GM23248 (cell line): ENCODE measurements at places on chromosomes 2 and 18. TPM values are rescaled to one million over a fixed set of nuclear protein-coding genes. Genes with fewer than 3 reads are reported as not detected.

FARSB gene
- 40.3 and 42.5 TPM in 2 replicates for polyA plus RNA-seq

RESP18 gene
- not detected in 2 replicates for polyA plus RNA-seq

AGXT gene
- not detected in 2 replicates for polyA plus RNA-seq

REG1A gene
- polyA plus RNA-seq = not detected in 2 replicates

COL6A3 gene
- polyA plus RNA-seq = 344 and 350 TPM in 2 replicates

KCNE4 gene
- polyA plus RNA-seq = 3.1 and 3.3 TPM in 2 replicates

AGAP1 gene
- 2.2 and 3.0 TPM in 2 replicates for polyA plus RNA-seq

SRD5A2 gene
- polyA plus RNA-seq = not detected in 2 replicates

CPLX4 gene
- polyA plus RNA-seq = not detected in 2 replicates

DNAJC5G gene
- polyA plus RNA-seq = not detected in 2 replicates

DNA sequence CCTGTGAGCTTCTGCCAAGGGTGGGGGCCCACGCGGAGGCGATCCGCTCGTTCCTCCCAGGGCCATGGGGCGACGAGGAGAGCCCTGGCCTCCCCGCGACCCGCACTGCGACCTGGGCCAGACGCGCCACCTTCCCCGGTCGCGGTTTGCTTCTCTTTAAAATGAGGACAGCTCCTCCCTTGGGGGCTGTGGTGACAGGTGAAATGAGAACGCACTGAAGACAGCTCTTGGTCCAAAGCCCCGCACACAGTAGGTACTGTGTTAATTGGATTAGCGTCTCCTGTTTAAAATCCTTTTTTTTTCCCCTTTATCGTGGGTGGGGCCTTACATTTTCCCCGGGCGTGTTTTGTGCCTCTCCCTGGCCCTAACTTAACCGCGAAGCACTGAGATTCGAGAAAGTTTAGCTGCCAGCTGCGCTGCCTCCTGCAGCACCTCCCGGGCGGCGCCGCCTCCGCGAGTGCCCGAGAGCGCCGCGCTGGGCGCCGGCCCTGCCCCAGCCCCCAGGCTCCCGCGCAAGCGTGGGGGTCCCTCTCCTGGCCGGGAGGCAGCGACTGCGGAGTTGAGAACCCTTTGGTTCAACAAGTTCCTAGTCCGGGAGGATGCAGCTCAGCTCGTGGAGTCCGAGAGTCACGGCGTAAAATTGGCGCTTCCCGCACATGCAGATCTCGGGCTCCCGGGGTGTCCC lies 1.1 kb downstream of the HPCAL1 start:
- peak; percentile 78 for DNase-seq

DNA sequence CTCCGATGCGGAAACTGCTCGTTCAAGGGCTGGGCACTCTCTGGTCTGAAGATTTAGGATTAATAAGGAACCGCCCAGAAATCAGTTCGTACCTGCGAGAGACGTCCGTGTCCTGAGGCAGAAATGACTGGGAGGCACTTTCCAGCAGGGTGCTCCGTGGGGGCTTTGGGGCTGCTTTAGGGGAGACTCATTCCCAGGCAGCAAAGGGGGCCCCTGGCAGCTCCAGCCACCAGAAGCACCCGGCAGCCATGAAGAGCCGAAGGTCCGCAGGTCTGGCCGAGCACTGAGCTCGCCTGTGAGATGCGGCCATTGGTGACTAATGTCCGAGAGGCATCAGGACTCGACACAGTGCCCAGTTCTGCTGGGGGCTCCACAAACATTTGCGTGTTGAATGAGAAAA lies 20.9 kb downstream of the KCNG2 start:
- DNase-seq = no peak

GRCh38 chr2:160010361-160011145 lies 51.9 kb downstream of the PLA2R1 start:
- peak; percentile 35 for DNase-seq

- no peak for DNase-seq
These were observed 193.3 kb downstream of the RNF152 start for GRCh38 chr18:61699397-61700110.

DNA sequence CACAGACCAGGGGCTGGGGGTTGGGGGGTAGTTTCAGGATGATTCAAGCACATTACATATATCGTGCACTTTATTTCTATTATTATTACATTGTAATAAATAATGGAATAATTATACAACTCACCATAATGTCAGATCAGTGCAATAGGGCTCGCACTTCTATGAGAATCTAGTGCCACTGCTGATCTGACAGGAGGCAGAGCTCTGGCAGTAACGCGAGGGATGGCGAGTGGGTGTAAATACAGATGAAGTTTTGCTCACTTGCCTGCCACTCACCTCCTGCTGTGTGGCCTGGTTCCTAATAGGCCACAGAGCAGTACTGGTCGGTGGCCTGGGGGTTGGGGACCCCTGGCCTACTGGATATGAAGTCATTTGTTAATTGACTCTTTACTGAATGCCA lies 190.5 kb downstream of the CLIP4 start:
- DNase-seq = no peak

DNA sequence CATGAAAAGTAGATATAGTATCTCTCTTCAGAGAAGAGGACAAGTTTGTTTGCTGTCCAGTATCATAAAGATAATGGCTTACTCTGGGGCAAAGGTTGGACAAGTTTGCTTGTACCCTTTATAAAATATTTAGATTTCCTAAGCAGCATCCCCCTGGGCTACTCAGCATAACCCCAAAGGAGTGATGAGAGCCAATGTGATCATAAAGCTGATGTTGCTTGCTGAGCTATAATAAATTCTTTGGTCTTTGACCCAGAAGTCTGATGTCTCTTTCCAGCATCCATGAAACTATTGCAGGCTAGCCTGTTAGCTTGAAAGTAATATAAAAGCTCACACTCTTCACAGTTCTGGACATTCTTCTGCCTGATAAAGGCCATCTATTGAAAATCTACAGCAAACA lies 138.3 kb upstream of the STON1 start:
- DNase-seq = no peak

- no peak for DNase-seq
These were observed 206.8 kb downstream of the OTX1 start for GRCh38 chr2:63257473-63257872.

DNA sequence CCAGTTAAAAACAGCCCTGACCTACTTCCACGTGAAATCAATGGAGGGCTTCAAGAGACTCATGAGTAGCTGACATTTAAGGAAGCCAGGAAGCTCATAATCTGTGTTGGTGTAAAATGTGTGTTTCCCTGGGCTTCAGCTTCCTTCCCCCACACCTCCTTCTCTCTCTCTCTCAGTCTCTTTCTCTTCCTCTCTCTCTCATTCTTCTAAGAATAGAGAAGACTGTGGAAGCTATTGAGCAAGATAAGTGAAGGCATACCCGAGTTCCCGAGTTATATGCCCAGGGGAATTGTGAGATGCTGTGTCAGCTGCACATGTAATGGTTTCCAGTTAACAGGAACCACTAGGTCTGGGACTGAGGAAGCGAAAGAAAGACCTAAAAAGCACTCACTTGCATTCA lies 199.4 kb downstream of the NYAP2 start:
- peak; percentile 27 for DNase-seq

DNA sequence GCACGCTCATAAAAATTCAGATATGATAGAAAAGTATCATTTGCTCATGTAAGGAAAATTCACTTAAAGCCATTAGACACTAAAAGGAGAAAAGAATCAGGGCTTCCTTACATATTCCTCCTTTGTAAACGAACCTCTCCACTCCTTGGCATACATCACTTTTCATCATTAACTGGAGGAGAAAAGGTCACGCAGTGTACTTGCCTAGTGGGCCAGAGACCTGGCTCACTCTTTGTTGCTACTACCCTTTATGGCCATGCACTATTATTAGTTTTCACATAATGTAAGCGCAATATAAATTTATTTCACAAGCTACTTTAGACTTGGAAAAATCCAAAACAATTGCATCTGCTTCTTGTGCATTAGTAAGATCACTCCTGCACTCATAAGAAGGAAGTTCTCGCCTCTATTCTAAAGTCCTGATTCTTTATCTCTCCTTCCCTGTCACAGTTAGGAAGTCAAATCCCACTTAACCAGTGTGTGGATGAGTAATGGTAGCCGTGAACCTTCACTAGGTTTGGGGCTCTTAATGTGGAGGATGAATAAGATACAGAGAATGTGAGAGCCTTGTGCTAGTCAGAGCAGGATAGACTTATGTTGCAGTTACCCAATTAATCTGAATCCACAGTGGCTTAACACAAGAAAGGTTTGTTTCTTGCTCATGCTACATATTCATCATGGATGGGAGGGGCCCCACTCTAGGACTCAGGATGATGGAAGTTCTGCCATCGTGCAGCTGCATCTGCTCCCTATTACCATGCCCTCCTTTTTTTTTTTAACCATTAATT lies 115.0 kb upstream of the GLS start:
- DNase-seq = peak; percentile 92

- no peak for DNase-seq
These were observed 151.2 kb downstream of the CALCRL start for GRCh38 chr2:187296869-187297268.

DNA sequence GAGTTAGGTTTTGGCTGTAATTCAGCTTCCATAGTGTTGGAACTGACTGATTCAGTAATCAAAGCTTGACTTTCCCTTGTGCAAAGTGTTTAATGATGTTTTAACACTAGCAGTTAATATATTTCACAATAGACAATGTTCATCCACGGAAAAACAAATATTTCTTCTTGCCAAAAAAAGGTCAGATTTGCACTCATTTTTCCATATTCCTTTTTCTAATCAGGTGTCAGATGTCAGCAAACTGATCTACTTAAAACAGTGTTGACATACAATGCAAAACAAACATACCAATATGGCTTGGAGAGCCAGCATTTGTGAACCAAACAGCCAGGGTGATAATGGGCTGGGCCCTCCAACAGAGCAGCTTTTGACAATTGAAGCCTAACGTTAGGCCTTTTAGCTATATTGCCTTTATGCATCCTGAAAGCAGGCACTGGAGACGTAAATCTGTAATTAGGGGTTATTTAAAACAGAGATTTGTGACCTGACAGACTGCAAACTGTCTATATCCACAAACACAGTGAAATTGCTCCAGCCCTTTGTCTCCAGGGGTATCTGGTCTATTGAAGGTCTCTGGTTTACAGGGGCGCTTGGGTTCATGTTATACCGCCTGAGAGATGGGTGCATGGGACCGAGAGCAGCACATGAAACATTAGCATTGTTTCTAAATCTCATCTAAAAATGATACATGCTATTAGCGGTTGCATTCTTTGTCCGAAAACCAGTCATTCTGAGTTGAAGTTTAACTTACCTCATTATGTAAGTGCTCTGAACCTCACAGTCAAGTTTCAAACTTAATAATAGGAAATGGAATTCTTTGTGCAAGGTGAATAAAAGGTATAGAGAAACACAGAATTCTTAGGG lies 7.1 kb upstream of the CDCA7 start:
- no peak for DNase-seq

- DNase-seq = peak; percentile 95
These were observed 175.6 kb downstream of the PRKCE start for GRCh38 chr2:45826884-45827635.

DNA sequence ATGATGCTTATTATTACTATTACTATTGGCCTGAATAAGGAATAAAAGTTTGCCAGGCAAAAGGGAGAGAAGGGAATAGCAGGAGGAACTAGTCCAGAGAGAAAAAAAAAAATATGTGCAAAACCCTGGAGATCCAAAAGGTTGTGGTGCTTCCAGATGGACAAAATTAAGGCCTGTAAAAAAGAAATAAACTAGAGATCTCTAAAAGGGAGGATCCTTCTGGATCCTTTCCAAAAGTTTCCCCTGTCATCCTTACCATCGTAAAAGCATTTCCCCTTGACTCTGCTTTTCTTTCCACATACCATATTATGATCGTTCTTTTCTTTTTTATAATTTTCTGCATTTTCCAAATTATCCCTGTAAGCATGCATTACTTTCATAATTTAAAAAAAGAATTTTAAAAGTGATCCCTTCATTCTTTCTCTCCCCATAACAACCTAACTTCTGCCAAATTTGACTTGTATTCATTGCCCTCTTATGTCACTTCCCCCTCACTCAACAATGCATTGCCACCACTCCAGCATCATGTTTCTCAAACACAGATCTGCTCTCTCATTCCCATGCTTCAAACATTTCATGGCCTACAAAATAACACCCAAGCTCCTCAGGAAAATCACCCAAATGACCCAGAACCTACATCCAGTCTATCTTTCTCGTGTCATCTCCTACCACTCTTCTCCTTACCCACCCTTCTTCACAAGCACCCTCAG lies 40.3 kb downstream of the RBMS1 start:
- DNase-seq = no peak

DNA sequence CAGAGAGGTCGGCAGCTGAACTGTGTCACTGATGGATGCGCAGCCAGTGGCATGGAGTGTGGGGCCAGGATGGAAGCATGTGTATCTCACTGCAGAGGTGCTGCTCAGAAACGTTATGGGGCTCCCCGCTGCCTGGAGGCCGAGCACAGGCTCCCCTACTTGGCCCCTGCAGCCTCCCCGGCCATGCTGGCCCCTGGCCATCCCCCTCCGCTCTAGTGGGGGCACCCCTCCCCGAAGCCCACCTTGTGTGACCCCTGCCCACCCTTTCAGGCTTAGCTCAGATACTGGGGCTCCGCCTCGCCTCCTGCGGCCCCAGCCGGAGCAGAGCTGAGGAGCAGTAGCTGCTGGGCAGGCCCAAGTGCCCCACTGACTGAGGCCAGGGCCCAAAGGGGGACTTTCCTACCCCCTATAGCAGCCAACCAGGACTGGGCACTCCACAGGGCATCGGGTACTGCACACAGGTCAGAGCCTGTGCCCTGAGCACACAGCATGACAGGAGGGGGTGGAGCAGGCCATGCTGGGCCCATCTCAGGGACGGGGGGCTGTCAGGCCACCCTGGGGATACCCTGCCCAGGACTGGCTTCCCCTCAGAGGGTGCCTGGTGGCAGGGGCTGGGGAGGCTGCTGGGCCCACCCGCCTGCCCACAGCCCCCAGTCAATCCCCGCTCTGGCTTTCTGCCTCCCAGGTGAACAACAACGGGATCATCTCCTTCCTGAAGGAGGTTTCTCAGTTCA lies 31.3 kb downstream of the SNED1 start:
- no peak for DNase-seq

DNA sequence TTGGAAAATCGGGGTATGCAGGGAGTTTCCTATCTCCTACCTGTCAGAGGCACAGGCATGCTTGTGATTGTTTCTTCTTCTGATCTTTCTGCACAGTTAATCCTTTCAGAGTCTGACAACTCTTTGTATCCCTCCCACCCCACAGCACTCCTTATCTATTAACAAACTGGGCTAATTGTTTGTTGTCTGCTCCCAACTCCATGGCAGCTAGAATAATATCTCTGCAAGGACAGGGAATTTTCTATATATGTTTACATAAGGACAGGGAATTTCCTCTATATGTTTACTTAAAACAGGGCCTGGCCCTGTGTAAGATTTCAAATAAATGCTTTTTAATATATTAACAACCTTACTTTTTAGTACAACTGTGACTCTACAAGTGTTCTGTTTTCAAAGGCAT lies 36.0 kb upstream of the VRK2 start:
- DNase-seq = no peak

DNA sequence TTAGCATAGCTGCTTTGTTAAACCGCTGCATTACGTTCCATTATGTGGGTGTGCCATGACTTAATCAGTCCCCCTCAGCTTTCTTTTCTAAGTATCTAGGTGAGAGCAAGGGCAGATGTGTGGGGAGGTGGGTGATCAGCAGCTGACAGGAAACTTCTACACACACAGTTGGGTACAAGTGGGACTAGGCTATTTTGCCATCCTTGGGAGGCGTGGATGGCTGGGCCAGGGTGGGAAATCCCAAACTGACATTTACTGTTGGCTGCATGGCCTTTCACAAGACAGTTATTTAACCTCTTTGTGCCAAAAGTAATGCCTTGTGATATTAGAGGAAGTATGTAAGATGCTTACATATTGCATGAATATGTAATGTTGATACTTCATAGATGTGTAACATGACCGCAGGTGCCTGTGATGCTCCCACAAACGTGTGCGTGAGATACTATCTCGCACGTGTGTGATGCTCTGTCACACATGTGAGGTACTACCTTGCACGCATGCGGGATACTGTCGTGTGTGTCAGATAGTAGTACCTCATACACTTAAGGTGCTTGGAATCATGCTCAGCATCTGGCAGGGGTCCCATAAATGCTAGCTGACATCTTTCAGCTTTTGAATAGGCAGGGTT lies 314.5 kb downstream of the PRKCE start:
- no peak for DNase-seq
